ENCODE measurements at places on chromosomes 3 and 15.
A peak's percentile ranks its signal among the peaks of the same experiment; 100 is the strongest.

DNA sequence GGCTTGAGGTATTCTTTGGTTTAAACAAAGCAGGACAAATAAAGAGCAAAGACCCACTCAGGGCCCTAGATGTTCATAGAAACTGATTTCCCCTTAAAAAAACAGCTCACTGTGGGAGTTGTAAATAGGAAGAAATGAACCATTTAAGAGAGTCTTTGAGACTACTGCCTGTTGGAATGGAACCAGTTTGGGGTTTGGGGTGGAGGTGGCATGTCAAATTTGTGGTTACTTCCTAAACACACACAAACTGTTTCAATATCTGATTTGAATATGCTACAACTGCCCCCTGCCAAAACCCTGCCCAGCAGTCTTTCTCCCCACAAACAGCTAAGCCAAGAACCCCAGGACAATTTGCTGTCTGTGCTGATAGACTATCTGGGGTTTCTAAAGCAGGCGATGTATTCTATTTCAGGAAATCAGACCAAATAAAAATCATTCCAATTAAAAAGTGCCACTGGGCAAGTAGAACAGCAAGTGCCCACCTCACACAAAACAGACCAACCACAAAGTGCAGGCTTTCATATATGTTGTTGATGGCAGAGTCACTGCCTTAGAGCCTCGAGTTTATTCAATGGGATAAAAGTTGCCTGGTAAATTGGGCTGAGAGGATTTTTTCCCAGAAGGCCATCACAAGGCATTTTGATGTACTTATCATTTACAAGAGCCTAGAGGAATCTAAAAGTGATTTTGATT, 293.9 kb upstream of the PROK2 start:
- no peak for DNase-seq

- no peak for DNase-seq
Observed at GRCh38 chr3:136184703-136185102, 11.4 kb downstream of the MSL2 start.

DNA sequence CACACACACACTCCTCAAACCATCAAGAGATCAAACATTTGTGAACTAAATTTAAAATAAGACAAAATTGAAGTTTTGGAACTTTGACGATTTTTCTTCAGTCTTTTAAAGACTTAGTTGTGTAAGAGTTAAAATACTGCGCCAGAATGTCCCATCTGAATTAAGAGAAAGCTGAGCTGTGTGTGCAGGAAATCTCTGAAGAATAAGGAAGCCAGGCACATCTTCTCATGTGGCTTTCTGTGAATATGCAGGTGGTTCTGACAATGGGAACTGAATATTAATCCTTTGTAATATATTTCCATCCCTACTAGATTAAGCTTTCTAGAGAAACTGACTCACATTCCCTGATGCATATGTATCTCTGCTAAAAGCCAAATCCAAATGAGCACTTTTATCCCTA, 60.1 kb upstream of the ICE2 start:
- peak; percentile 27 for DNase-seq

DNA sequence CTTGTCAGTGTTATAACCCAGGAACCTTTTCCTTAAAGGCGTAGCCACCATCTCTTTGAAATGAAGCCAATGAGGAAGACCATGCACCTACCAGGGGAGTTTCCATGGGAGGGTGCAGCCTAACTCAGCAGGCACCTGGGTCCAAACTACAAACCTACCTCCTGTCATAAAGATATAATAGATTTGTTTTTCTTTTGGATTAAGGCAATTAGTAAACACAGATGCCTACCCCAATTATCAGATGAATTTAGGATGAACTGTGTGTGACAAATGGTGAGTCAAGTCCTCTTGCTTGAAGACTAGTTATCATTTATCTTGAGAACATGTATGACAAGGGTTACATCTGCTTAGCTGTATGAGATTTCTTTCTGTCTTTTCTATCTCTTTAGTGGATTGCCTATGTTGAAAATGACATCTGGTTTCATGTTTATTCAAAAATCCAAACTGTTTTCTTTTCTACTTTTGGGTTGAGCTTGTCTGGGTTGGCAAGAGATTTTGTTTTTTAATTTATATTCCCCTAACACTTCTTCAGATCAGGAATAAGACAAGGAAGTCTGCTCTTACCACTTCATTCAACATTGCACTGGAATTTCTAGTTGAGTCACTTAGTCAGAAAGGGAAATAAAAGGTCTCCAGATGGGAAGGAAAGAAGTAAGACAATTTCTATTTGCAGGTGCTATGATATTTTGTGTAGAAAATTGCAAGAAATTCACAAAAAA, 149.9 kb downstream of the NEK10 start:
- DNase-seq, result no peak

GRCh38 chr3:121601212-121601812, 8.1 kb downstream of the FBXO40 start:
- DNase-seq, result no peak

- no peak for DNase-seq
Observed at GRCh38 chr3:8741581-8742261, 8.1 kb downstream of the CAV3 start.

DNA sequence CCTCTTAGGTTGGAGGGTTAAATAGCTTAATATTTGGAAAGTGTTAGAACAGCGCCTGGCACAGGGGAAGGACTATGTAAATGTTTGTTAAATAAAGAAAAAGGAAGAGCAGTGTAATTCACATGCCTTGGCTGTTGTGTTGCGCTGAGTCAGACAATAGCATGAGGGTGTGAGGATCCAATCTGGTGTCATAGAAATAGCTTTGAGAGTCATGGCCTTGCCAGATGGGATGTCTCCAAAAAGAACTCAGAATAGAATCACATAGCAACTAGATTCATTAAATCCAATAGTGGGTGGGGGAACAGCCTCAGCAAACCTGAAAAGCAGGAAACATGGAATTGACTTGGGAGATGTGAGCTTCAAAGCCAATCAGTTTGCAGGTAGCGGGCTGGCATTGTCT, 3.9 kb upstream of the RBSN start:
- DNase-seq, result no peak

- no peak for DNase-seq
Observed at GRCh38 chr15:31453558-31454318, 127.1 kb downstream of the KLF13 start.

GRCh38 chr15:78628227-78628626, 7.4 kb upstream of the CHRNA3 start:
- no peak for DNase-seq

- DNase-seq, result no peak
Observed at GRCh38 chr3:153192327-153192726, 30.3 kb downstream of the RAP2B start.

GRCh38 chr3:123347205-123347604, 101.7 kb downstream of the ADCY5 start:
- no peak for DNase-seq

DNA sequence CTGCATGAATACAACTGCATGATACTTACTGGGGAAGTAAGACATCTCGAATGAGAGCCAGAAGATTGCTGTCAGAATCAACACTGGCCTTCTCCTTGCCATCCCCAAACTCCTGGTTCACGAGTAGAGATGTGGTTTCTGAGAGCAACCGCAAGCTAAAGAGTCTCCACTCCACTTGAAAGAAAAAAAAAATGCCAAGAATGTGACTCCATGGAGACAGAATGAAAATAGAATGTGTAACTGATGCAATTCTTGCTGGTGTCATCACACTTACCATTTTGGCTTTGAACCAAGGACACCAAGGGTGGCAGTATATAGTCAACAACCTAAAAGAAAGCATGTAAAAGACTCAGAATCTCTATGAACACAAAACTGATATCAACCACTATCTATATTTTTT, 280.4 kb downstream of the ULK4 start:
- DNase-seq, result no peak

Data from CD4-positive, alpha-beta T cell treated with Interleukin-2 at 100 ng/mL for 4 hours (primary cell).